Breast epithelium (tissue), 4 donors: ENCODE measurements at places on chromosomes 11 and 22. TPM values are rescaled to one million over a fixed set of nuclear protein-coding genes. Genes with fewer than 3 reads are reported as not detected.

OR5AP2 gene
- total RNA-seq = not detected

DLG2 gene
- 12.3 TPM for total RNA-seq

PACSIN2 gene
- 43.8 TPM for total RNA-seq

AIFM3 gene
- total RNA-seq = 3.3 TPM

DNA sequence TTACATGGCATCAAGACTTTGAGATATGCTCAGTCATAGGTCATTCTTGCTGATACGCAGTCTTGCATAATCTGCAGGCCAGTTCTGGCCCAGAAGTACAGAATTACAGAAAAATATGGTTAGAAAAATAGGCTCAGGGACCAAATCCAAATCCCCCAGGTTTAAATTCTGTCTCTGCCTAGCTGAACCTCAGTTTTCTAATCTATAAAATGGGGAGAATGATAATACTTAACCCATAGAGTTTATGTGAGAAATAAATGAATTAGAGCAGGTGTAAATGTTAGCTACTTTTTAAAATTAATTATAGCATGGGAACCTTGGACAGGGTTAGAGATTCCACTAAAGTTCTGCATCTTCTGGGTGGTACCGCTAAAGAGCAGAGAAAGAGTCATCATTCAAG, 52.3 kb upstream of the FAM181B start:
- no peak for DNase-seq

DNA sequence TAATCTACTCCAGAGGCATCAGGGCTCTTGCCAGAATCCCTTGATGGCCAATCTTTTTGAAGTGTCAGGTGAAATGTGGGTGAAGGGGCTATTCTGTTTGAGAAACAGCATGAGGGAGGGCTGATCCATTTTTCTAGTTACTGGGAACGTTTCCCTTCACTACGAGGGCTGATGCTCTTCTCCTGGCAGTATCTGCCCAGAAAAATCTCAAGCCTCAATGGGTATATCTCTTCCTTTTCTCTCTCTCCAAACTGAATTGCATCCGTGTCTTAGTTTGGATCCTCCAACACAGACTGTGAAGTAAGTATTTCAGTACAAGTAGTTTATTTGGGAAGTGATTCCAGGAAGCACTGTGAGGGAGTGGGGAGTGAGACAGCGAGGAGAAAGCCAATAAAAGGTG, 113.0 kb upstream of the NAV2 start:
- DNase-seq = no peak

GRCh38 chr22:44584256-44584902, 86.3 kb upstream of the RTL6 start:
- DNase-seq = no peak

- DNase-seq = no peak
Measured at GRCh38 chr11:130166457-130166784, 6.8 kb downstream of the ST14 start.

DNA sequence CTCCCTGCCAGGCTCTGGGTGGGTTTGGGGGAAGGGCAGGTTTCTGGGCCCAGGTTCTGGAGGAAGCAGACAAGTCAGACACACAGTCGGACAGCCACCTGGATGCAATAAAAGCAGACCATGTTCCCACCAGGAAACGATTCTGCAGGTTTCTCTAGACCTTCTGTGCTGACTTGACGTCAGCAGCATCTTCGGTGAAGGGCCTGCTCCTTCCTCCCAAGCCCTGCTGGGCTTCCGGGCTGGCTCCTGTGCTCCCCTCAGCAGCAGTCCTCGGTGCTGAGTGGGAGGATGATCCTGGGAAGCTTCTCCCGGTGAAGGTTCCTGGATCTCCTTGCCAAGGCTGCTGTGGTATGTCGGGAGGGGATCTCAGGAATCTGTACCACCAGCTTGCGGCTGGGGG, 240.0 kb downstream of the GRIK4 start:
- no peak for DNase-seq

DNA sequence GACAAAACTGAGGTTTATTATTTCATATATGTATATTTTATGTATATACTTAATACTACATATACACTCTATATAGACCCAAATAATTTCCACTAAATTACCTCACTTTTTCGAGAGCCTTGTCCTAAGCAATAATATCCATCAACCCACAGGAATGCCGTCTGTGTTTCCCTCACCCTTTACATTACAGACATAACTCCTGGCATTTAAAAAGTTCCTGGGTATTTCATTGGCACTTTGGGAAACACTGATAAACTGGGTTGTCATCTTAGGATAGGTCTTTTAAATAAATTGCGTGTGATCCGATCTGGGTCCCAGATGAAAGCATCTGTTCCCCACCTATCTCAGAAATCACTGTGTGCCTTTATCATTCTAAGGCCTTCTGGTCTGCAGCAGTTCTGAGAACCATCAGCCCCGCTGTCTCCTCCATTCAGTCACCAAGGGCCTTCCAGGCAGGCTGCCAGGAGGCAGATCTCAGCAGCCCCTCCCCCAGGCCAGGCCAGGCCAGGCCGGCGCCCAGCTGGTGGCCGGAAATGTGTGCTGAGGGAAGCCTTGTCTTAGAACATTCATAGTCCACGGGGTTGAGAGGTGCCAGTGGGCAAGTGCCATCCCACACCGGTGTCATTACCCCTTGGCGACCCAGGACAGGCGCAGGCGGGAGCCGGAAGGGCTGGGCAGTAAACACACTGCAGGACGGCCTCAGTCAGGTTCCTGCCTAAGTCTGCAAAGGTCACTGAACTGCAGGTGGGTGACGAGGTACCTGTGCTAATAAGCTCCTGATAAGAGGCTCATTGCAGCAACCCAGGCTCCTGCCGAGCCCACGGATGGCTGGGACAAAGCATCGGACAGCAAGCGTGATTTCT, 3.3 kb downstream of the FGF19 start:
- DNase-seq = no peak

- no peak for DNase-seq
Measured at GRCh38 chr11:46673713-46674462, 26.5 kb downstream of the ARHGAP1 start.

DNA sequence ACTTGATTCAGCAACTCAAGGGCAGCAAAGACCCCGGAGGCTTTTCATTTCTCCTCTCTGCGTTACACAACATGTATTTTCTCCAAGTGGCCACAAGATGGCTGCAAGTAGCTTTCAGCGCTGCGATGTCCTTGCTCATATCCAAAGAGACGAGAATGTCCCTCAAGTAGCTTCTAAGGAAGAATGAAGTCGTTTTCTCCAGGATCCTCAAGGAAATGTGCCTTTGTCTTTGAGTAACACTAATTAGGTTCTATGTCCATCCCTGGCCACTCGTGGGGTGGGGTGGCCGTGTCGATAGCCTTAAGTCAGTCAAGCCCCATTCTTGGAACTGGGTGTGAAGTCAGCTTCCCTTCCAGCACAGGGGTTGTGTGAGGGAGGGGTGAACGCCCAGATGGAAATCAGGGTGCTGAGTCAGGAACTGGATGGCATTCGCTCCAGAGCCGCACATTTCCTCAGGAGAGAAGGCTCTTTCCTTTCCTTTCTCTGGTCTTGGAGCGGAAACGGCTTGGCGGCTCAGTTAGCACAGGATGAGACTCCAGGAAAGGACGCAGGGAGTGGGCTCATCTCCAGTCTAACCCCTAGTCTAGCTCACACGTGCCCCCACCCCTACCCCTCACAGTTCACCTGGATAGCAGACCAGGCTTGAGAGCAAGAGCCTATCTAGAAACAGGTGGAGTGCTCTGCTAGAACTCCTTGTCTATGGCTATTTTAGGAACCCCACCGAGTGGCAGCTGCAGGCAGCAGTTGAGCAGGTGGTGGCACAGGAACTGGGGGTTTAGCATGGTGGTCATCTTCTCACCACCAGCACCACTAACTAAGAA, 44.3 kb downstream of the NNMT start:
- DNase-seq = no peak

GRCh38 chr11:12319461-12319951, 57.9 kb upstream of the PARVA start:
- DNase-seq = no peak

- DNase-seq = peak; percentile 71
Measured at GRCh38 chr22:50531546-50531961, 1.7 kb upstream of the TYMP start.

- no peak for DNase-seq
Measured at GRCh38 chr22:24803064-24803542, 2.9 kb upstream of the SGSM1 start.

GRCh38 chr11:116955949-116956348, 118.5 kb upstream of the APOA1 start:
- no peak for DNase-seq

DNA sequence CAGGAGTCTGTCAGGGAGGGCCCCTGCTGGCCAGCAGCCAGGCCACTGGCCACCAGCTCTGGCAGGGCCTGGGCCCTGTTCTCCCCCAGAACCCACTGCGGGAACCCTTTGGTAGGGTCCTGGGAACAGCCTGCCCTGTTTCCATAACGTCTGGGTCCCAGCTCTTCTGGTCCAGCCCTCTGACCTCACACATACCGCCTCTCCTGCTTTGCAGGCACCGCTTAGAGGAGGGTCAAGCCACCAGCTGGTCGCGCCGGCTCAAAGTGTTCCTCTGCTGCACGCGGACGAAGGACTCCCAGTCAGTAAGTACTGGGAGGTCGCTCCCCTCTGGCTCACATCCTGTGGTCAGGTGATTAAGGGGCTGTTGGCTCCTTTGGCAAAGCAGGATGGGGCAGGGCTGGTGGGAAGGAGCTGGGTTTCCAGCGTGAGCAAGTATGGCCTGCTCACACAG, 26.6 kb upstream of the MYRF start:
- no peak for DNase-seq

DNA sequence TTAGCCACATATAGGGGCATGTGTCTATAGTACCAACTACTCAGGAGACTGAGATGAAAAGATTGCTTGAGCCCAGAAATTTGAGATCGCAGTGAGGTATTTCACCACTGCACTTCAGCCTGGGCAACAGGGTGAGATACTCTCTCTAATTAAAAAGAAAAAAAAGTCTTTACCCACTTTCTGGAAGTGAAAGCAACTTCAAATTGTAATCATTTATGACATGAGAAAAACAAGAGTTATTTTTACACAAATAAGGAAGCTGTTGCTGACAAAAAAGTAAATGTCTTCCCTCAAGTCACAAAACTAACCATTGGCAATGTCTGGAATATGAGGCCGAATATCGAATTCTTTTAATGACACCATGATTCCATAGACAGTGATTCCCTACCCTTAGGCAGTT, 71.4 kb downstream of the GLYATL1 start:
- DNase-seq = no peak

DNA sequence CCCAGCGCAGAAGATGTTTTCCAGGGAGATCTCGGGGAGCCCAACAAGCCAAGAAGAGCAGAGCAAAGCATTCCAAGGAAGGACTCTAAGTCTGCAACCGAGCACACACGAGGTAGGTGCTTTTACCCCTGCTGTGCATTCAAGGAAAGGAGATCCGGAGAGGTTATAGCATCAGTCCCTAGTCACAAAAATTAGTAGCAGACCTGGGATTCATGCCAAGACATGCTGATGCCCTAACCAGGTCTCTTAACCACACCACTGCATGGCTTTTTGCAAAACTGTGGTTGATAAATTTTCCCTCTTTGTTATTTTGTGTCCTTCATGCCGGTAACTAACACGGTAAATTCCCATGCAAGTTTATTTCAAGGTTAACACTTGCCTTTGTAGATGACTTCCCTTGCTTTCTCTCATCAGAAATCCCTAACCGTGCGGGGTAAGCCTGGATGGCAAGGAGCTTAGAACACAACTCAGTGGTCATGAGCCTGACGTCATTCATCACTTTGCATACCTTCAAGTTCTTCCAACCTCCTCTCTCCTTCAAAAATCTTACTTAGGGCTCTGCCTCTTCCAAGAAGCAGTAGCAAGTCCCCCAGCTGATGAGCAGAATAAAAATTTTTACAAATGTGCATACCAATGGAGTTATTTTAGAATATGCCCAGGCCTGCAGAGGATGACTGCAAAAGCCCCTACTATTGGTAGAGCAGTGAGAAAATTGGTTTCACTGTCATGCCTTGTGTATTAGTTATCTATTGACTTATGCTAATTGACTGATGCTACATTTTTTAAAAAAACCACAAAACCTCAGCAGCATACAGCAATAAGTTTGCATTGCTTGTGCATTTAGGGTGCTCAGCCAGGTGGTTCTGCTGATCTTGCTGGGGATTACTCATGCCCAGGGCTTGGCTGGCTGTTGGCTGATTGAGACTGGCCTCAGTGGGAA, 465.1 kb downstream of the MN1 start:
- DNase-seq = no peak

- no peak for DNase-seq
Measured at GRCh38 chr11:33790040-33790439, 15.7 kb upstream of the FBXO3 start.

DNA sequence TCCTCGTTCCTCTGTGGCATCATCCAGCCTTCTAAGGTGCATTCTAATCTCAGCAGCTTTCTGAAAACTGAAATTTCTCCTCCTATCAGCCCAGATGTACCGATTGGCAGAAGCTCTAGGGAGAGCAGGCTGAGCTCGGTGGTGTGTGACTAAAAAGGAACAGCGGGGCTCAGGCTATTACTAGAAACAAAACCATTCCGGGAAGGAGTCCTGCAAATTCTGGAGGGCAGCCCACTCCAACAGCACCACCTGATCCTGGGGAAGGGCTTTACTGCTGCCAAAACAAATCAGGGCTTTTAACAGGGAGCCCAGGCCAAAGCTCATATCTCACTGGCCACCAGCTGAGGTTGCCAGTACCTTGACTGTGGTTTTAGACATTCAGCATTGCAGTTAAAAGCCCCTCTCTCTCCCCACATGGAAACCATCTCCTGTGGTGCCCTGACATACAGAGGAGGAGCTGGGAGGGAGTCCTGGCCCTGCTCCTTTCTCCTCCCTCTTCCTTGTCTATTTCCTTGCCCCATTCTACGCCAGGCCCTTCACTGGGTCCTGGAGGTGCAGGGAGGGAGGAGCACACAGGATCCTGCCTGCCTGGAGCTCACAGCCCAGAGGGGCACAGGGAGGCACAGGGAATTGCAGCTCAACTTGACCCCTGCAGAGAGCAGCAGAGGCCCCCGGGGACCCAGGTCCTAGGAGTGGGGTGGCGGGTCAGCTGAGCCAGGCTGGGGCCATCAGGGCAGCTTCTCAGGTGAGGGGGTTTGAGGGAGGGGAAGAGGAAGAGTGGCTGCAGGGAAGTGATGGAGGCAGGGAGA, 889 bp downstream of the PLAAT4 start:
- DNase-seq = no peak

DNA sequence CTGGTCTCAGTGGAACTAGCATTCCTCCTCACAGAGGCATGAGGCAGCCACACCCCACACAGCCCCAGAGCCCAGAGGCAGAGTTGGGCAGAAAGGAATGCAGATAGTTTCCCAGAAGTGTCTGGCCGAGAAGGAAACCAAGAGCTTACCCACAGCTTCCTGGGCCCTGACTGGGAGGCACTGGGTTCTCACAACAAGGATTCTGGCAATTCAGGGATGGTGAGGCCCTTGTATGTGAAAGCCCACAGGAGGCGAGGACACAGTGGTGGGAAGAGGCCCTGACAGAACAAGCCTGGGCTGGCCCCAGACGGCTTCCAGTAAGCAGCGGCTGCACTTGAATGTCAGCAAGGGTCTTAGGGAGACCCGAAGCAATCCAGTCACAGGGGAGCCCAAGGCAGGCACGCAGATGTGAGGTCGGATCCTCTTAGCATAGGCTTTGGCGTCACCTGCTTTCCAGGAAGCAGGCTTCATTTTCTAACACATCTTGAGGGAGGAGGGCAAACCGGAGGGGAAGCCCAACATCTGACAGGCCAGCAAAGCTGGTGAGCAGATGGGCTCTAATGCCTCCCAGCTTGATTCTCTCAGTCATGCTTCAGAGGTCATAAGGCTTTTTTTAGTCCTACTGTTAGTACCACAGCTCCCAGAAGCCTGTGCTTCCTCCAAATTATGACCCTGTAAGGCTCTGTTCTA, 78.3 kb upstream of the AKIP1 start:
- DNase-seq = no peak

GRCh38 chr11:113270080-113270479, 44.3 kb upstream of the TTC12 start:
- no peak for DNase-seq

GRCh38 chr11:135008001-135008405, 596.0 kb upstream of the B3GAT1 start:
- no peak for DNase-seq
